ENCODE measurements at places on chromosomes 12 and 14. TPM values are rescaled to one million over a fixed set of nuclear protein-coding genes. Genes with fewer than 3 reads are reported as not detected.
A peak's percentile ranks its signal among the peaks of the same experiment; 100 is the strongest.

DNA sequence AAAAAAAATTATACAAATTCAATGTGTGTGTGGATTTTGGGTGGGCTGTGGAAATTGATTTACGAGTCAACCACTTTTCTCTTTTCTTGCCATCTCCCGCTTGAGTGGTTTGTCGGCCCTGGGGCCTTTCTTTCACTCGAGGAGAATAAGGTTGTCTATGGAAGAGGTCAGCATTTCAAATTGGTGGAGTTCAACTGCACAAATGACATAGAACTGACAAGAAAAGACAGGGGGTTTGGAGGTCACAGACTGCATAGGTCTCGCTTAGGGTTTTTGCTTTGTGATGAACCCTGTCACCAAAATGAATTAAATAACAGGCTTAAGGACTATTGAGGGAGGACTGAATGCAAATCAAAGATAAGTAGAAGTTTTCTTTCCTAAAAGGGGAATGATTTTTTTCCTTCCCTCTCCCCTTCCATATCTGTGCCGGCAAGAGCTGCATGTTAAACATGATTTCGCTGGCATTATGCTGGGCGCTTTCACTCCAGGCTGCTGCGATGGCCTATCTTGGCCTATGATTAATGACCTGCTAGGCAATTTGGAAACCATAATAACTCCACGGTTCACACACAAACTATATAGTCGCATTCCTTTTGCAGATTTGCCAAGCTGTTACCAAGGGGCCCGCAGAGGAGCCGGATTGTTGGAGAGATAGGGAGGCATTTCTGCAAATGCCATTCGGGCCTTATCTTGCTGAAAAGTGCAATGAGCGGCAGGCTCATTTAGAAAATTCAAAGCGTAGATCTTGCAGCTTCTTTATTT, 20.7 kb downstream of the ASCL1 start:
- DNase-seq: no peak

- no peak for DNase-seq
These were observed 85.0 kb downstream of the TMTC1 start for GRCh38 chr12:29698756-29699155.

GRCh38 chr12:115988625-115989563, 288.6 kb downstream of the MED13L start:
- DNase-seq: no peak

- DNase-seq: no peak
These were observed 18.8 kb upstream of the HHIPL1 start for GRCh38 chr14:99626041-99626648.

DNA sequence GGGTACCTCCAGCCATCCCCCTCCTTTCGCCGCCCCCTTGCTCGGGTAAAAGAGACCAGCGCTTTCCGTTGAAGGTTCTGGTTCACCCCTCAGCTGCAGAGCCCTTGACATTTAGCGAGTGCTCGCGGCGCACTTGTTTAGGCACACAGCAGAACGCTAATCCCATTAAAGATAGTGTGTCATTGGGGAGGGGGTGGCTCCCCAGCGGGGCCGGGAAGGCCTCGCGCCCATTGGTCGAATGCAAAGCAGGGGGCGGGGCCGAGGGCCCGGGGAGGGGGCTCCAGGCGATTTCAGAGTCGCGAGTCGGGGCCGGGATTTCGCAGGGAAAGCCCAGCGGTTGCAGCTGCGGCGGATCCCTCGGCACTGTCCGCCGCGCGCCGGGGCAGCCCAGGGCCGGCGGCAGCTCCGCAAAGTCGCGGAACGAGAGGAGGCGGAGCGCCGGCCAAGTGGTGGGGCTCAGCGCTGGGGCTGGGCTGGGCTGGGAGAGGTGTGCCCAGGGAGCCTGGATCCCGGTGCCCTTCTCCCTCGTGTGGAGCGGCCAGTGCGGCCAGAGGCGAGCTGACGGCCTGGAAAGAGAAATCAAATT, 122.9 kb downstream of the TSPAN9 start:
- DNase-seq: peak; percentile 74

DNA sequence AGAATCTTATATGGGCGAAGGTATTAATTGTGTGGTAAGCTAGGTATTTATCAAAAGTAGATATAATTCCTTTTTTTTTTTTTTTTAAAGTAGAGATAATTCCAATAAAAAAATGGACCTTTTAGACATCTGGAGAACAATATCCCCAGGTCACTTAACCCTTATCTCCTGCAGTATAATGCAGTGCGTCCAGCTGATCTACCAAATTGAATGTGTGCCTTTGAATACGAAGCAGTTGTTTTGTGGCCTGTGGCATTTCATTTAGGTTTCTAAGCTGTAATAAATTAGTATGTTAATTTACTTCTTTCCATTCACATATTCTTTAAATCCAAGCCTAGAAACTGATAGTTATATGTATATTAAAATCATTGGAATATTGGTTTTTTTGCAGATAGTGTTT, 3.1 kb downstream of the FUT8 start:
- DNase-seq: no peak

- no peak for DNase-seq
These were observed 55.6 kb downstream of the ZC3H14 start for GRCh38 chr14:88618476-88618875.

The HOXC12 gene
- total RNA-seq: not detected

The GALNT8 gene
- total RNA-seq: 0.34 TPM

GRCh38 chr14:99660794-99661193, 15.9 kb downstream of the HHIPL1 start:
- no peak for DNase-seq

DNA sequence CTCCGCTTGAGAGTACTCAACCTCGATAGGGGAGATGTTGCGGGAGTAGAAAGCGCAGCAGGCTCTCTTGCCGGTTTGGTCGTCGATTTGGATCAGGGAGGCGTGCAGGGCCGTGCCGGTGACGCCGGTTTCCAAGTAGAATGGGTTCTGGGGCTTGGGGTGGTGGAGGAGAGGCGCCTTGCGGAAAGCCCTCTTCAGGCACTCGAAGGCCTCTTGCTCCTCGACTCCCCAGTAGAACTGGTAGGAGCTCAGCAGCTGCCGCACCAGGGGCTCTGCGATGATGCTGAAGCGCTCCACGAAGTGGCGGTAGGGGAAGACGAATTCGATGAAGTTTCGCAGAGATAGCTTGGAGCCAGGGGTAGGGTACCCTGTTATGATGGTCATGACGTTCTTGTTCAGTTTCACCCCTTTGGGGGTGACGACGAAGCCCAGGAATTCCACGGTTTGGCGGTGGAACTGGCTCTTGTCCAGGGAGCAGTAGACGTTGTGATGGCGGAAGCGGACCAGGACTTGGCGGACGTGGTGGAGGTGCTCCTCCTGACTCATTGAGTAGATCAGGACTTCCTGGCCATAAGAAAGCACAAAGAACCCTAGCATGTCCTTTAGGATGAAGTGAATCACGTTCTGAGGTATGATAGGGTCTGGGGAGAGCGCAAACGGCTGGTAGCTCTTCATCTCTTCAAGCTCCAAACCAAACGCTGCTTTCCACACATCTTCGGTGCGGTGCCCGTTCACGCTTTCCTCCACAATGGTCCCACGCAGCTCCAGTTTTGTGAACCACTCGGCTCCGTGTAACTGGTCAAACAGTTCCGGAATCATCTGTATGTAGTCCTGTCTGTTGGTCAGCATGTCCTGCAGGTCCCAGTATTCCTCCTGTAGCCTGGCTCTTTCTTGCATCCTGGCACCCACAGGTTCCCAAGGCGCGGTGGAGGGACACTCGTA, 21.2 kb downstream of the RTL1 start:
- DNase-seq: no peak

DNA sequence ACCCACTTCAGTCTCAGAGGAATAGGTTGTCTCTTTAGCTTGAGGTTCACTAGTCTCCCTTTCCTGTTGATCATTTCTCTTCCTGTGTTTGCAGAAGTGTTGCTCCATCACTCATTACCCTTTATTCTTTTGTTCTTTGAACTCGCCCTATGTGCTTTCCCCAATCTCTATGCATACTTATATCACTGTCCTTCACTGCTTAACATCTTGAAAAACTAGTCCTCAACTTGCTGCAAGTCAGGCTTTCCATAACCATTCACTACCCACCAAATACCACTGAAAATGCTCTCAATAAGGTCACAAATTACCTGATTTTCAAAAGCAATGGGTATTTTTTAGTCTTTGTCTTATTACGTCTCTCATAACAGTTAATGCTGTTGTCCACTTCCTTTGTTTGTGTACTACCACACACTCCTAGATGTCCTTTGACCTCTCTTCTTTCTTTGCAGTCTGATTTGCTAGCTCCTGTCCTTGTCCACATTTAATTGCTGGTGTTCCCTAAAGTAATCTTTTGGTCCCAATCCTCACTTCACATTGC, 80.8 kb downstream of the RIC8B start:
- no peak for DNase-seq

DNA sequence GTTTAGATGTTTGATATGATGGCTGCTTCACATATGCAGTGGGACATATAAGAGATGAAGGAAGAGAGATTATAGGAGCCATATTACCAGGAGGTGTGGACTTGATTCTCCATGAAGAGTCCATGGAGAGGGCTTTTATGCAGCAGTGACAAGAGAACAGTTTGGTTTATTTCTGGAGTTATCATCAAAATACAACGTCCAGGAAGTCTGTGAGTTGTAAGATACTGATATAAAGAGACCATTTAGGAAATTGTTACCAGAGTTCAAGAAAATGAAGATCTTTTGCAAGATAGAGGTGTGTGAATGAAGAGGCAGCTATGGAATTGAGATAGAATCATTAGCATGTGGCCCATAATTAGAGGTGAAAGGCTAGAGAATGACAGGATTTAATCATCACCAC, 431.7 kb downstream of the NPAS3 start:
- no peak for DNase-seq

GRCh38 chr12:124413401-124413800, 118.5 kb downstream of the RFLNA start:
- peak; percentile 80 for DNase-seq

All from psoas muscle (tissue), 8 donors.